Stimulated activated CD4-positive, alpha-beta T cell treated with anti-CD3 and anti-CD28 coated beads, Interleukin-1b, Interleukin-23, amount 100 ng/mL, for 1 hour (primary cell): ENCODE measurements at places on chromosomes 6 and 20.

- no peak for DNase-seq
Observed at GRCh38 chr20:37404461-37404890, 58.5 kb downstream of the SRC start.

- DNase-seq, result no peak
Observed at GRCh38 chr6:1311400-1312202, at the start of gene FOXQ1. Gene FOXQ1 (plus strand): TSS chr6:1312098. CDS start chr6:1312705, 607 bp downstream.

DNA sequence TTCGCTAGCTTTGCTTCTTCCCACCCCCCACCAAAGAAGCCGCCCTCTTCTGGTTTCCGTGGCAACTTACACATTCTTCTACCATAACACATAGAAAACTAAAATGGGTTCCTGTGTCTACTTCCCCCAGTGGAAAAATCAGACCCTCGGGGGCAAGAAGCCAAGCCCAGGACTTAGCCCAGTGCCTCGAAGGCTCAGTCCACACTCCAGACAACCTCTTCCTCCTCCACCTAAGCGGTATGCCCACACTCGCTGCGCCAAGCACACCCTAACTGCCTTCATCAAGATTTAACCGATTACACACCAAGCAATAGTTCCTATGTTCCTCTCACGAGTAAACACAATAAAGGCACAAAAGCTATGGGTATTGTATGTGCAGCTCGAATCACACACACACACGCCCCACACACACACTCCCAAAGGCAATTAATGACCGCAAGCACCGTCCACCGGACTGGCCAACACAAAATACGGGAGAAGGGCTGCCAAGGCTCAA lies 537 bp downstream of the PPIL4 start:
- peak; percentile 17 for DNase-seq

DNA sequence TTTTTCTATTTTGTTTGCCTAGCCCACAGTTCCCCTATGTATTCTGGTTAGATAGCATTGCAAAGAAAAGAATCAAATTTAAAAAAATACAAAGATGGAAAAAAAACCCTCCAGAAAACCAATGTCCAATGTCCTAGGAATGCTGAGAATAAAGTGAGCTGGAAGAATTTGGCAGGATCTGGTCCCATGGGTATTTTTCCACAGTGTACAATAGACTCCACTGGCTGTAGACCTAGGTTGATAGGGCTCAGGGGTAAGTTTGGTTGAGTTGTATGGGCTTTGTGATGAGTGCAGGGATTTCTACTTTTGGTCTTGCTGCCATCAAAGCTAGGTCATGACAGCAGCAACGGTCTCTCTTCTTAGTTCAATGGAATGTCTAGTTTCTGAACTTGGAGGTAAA lies 41.5 kb downstream of the SLC22A2 start:
- no peak for DNase-seq

DNA sequence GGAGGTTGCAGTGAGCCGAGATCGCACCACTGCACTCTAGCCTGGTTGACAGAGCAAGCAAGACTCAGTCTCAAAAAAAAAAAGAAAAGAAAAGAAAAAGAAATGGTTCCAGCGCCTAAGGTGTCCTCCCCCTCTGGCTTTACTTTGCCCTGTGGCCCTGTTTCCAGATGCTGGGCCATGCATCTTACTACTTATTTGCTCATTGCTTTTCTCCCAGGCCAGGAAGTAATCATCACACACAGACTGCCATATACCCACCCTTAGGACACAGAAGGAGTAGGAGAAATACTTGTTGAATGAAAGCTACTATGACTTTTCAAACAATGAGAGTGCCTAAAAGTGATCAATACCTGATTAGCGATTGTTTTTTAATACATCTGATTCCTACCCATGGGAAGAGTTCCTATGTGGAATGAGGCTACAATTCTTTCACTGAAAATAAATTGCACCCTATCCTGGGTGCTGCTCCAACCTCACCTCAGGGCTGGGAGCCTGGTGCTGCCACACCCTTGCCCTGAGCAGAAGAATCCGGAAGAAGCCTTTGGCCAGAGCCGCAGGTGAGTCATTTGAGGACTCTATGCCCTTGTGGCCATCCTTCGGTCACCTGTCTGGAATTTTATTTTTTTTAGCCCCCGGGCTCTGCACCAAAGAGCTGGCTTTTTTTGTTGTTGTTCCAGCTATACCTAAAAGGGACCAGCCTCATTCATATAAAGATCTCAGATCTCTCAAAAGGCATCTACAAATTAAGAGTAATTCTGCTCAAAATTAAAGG lies 22.7 kb upstream of the TFAP2C start:
- DNase-seq, result no peak

- no peak for DNase-seq
Observed at GRCh38 chr6:32194825-32195651, 2.6 kb upstream of the GPSM3 start.

- DNase-seq, result no peak
Observed at GRCh38 chr6:92376691-92377090, 1042.7 kb downstream of the EPHA7 start.

- DNase-seq, result no peak
Observed at GRCh38 chr6:40340196-40340595, 247.0 kb downstream of the LRFN2 start.

GRCh38 chr6:90982051-90982450 lies 395.2 kb upstream of the MAP3K7 start:
- no peak for DNase-seq

DNA sequence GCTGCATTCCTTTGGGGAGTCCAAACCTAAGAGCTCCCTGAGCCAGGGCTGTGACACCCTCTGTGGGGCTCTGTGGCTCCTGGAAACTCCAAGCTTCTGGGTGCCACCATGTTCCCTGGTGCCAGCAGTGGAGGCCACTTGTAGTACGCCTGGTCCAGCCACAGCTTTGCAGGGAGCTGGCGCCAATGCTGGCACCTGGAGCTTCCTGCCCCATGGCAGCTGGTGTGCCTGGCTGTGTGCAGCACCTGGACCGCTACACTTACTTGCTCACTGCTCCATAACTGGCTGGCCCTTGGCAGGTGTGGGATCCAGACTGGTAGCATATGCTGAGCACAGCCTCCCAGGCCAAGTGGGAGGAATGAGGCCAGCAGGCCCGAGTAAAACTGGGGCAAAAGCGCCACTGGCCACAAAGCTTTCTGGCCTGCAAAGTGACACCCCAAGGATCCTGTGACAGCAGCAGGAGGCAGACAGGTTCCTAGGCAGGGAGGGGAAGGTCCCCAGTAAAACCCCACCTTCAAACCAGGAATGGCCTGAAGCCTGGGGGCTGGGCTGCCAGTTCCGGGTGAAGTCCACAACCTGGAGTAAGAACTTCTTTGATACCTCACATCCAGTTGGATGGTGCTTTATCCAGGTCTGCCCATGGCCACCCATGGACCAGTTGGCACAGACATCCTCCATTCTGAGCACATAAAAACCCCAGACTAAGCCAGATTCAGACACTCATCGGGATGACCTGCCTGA lies 461.0 kb downstream of the TBC1D32 start:
- DNase-seq, result no peak

DNA sequence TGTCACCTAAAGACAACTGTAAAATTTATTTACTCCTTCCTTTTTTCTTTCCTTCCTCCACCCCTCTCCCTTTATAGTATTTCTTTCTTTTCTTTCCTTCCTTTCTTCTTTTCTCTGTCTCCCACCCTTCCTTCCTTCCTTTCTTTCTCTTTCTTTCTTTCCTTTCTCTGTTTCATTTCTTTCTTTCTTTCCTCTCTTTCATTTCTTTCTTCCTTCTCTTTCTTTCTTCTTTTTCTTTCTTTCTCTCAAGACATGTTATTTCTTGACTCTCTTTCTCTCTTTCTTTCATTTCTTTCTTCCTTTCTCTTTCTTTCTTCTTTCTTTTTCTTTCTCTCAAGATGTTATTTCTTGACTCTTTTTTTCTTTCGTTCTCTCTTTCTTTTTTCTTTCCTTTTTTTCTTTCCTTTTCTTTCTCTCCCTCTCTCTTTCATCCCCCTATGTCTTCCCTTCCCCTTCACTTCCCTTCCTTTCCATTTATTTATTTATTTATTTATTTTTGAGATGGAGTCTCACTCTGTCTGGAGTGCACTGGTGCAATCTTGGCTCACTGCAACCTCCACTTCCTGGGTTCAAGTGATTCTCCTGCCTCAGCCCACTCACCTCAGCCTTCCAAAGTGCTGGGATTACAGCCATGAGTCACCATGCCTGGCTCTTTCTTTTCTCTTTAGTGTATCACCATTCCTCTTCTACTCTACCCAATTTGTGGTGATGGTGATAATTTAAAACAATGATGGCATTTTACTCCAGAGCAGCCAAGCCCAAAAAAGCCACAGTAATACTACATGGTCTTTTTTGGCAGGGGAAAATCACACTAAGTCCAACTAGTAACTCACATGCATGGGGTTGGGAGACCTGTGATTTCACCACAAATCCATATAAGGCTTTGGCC lies 188.2 kb downstream of the ADGRG6 start:
- no peak for DNase-seq

DNA sequence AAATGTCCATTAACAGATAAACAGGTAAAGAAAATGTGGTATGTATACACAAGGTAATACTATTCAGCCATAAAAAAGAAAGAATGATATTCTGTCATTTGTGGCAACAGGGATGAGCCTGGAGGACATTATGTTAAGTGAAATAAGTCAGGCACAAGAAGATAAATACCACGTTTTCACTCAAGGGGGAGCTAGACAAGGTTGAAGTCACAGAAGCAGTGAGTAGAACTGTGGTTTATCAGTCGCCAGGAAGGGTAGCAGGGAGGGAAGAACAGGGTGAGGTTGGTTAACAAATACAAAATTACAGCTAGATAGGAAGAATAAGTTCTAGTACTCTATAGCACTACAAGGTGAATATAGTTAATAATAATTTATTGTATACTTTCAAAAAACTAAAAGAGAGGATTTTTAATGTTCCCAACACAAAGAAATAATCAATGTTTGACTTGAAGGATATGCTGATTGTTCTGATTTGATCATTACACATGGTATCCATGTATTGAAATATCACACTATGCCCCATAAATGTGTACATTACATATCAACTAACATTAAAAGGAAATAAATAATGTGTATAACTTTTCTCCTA lies 21.1 kb downstream of the RTN4IP1 start:
- DNase-seq, result no peak

- no peak for DNase-seq
Observed at GRCh38 chr6:100194535-100194934, 200.5 kb upstream of the MCHR2 start.

DNA sequence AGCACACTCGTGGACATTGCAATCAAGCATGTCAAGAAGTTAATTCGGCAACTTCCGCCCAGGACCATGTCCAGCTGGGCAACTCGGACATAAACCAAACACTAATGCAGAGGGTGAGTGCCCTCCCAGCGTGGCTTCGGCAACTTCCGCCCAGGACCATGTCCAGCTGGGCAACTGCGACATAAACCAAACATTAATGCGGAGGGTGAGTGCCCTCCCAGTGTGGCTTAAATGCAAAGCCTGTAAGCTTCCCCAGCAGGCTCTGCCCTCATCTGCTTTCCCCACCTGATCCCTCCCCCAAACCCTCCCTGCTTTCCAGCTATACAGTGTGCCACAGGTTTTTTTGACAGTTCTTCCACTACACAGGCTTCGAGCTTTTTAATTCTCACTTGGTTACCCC lies 143.4 kb downstream of the PXDC1 start:
- no peak for DNase-seq

- no peak for DNase-seq
Observed at GRCh38 chr6:5478380-5478779, 217.1 kb downstream of the FARS2 start.

- no peak for DNase-seq
Observed at GRCh38 chr6:163897669-163898068, 483.2 kb downstream of the QKI start.

DNA sequence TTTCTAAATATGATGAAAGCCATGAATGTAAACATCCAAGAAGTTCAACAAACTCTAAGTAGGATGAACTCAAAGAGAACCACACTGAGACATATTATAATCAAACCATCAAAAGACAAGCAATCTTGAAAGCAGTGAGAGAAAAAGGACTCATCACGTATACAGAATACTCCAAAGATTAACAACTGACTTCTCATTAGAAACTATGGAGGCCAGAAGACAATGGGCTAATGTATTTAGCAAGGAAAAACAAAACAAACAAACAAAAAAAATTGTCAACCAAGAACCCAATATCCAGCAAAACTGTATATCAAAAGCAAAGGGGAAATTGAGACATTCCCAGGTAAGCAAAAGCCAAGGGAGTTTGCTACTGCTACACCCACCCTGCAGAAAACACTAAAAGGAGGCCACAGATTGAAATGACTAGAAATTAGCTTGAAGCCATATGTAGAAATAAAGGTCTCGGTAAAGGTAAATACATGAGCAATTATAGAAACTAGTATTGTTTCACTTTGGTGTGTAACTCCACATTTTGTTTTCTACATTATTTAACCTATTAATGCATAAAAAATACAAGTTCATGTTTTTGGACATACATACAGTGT lies 301.1 kb upstream of the QKI start:
- no peak for DNase-seq

- DNase-seq, result no peak
Observed at GRCh38 chr6:128899341-128900050, 16.6 kb downstream of the LAMA2 start.

DNA sequence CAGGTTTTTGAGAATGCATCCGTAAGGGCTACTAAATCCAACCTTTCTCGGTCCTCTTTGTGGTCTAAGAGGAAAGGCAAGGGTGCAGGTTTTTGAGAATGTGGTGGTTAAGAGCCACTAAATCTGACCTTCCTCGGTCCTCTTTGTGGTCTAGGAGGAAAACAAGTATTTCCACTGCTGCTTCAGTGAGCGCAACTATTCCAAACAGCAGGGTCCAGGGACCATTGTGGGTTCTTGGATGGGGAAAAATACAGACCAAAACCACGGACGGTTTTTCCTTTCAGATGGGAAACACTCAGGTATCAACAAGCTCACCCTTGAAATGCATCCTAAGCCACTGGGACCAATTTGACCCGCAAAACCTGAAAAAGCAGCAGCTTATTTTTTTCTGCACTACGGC lies 21.9 kb downstream of the BTBD9 start:
- no peak for DNase-seq
